AG10803 (cell line): ENCODE measurements at places on chromosomes 7 and 10.

DNA sequence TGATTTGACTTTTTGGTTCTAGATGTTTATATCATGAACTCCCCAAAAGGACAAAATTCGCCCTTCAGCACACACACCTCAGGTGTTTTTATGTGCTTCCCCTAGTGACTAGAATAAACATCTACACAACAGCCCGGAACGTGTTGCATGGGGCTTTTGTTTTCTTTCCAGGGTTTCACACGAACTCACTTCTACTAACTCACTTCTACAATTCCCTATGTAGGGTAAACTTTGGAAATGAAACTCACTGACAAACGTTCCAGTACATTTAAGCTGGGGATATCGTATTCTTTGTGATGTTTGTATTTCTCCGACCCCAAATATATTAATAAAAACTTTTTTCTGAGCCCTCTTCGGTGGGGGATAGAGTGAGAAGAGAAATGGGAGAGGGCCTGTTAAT is 1.4 kb downstream of the TRA2A start:
- DNase-seq = peak; percentile 36

DNA sequence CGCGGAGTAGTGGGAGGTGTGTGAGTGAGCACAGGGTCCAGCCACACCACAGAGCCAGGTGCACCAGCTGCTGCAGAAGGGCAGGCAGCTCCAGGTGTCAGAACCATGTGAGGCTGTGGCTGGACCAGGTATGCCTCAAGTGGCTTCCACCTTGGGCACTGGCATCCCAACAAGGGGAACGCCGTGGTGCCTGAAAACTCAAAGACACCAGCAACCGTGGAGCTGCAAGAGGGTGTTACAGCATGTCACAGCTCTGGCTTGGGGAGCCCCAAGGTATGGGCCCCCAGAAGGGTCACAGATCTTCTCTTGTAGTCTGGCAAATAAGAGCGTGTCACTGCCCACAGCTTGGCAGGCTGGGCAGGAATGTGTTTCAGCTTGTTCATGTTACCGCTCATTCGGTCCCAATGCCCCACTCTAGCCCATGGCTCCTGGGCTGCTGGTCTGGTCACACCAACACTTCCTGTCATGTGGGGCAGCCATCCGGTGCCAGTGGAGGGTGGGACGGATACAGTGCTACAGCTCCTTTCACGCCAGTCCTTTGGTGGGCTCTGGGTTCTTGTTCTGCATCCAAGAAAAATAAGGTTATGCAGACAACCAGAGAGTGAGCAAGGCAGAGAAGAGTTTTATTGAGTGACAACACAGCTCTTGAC is 29.8 kb downstream of the STRA8 start:
- no peak for DNase-seq

DNA sequence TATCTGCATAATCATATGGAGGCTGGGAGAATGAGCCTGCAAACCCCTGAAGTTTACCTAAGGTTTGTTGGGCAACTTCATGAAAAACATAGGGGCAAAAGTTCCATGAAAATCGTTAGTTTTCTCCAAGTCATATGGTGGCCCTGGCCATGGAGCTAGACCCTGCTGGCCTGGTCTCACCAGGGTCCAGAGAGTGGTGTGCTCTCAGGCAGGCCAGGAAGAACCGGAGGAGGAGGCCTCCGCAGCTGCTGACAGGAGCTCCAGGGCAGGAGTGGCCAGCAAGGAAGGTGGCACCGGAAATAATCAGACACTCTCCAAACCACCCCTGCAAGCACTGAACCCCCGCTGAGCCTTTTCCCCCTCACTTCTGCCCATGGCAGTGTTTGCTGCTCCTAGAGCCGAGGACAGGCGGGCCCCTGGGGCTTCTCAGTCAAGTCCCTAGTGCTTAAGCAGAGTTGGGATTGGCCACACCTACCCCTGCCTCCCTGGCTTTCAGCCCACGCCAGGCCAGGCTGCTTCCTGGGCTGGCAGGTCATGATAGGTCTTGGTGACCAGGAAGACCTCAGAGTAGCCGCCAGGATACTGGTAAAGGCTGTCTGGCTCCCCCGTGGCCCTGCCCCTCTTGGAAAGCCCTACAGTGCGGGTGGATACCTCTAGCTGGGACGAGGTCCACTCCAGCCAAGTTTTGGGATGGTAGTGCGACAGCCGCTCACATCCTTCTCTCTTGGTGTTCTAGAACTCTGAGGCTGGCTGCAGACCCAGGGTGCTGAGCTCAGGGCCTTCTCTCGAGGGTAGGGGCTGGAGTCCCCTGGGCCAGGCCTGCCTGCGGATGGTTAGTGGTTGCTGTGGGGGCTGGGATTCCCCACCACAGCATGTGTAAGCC is 242.8 kb downstream of the MGMT start:
- DNase-seq = no peak

DNA sequence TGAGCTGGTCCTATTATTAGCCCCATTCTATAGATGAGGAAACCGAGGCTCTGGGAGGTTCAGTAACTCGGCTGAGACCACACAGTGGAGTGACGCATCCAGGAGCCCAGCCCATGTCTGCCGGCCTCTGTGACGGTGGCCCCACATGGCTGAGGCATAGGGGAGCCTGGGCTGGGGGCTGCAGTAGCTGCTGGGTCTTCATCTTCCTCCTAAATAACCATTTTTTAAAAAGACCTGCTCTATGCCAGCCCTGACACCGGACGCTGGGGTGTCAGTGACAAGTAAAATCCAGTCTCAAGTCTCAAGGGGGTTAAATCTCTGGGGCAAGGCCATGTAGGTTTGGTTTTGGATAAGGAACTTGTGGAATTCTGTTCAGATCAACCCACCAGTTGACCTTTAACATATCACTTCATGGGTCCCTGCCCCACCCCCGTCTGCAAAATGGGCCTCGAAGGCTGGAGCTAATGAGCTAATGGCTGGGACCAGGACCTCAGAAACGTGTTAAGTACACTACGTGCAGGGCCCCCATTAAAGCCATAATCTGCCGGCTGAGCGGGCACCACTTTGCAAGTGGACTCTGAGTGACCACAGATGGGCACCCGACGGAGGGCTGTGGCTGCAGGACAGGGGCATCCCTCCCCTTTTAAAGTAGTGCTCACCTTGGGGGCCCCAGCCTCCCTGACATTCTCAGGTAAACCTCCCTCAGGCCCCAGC is 136.5 kb upstream of the UNC5B start:
- DNase-seq = no peak

DNA sequence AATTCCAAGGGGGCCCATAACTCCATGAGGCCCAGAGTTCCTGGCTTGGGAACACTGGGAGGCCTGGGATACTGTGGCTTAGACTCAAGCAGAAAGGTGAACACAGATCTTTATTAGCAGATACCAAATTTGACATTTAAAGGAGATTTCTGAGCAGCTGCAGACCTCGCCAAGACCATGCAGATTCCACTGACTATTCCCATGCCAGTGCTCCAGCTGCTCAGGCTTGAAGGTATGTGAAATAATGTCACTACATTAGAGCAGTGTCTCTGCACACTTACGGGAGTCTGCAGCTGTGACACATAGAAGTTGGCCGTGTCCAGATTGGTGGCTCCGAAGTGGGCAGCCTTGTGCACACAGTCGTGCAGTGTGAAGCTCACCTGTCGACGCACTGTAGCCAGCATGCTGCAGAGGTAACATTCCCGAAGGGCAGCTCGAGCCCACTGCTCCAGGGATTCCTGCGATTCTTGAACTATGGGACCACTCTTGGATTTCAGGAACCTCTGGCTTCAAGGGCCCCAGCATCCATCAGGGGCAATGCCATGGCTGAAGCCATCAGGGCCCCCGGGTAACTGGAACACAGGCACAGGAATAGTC is 46.1 kb downstream of the SEPTIN7 start:
- no peak for DNase-seq
